ENCODE measurements at places on chromosomes 12 and 14. TPM values are rescaled to one million over a fixed set of nuclear protein-coding genes. Genes with fewer than 3 reads are reported as not detected.

Gene FOXJ2
- polyA plus RNA-seq: 5.7 TPM

Gene GLT8D2
- 119 TPM for polyA plus RNA-seq

Gene SOAT2
- polyA plus RNA-seq: not detected

DNA sequence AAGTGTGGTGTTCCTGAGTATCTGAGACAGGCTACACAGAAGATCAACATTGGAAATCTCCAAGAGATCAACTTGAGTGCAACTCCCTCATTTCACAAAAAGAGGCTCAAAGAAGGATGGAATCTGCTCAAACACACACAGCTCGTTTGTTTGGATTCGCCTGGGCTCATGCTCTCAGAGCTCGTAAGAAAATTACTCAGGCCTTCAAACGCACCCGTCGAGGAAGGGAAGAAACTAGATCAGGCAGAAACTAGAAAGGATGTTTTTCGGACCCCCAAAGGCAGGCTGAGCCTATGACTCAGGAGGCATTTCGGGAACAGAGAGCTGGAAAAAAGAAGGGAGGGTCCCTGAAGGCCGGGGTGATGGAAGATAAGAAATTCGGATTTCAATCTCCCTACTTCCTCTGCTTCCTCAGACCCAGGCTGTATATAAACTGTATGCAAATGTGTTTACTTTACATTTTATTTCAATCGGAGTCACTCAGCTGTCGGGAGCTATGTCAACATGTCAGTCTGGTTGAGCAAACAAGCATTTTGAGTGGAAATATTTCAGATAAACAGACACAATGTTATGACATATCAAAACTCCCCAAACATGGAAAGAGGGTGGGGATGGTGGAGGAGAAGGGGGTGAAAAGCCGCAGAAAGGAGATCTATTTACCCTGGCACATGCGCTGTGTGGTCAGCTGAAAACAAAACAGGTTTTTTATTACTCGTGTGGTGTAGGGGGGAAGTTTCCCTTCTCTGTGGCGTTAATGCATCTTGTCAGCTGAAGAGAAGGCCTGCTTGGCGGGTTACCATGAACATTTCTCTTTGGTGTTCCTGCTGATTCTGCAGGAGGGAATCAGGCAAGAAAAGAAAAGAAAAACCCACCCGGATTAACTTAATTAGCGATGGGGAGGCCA lies 129.1 kb upstream of the TBX3 start:
- peak; percentile 56 for DNase-seq

Gene RAD51B
- 7.6 TPM for polyA plus RNA-seq

Gene RIPK3
- polyA plus RNA-seq: 0.09 TPM

DNA sequence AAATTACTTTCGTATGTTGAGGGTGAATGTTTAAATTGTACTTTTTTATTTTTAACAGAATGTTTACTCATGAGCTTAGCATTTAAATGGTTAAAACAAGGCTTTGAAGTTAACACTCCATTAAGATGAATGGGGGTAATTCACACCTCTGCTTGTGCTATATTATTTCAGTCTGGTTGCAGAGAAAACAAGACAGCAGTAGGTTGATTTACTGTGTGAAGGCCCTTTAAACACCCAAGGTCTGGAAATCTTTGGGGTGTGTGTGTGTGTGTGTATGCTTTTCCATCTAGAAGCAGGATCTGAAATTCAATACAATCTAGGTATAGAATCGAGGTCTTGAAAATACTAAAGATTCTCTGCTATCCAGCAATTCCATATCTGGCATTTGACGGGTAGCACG lies 83.8 kb downstream of the SLC38A6 start:
- no peak for DNase-seq

- DNase-seq: no peak
Measured at GRCh38 chr12:1630827-1631591, 2.0 kb downstream of the WNT5B start.

Gene MBIP
- polyA plus RNA-seq: 25.6 TPM

DNA sequence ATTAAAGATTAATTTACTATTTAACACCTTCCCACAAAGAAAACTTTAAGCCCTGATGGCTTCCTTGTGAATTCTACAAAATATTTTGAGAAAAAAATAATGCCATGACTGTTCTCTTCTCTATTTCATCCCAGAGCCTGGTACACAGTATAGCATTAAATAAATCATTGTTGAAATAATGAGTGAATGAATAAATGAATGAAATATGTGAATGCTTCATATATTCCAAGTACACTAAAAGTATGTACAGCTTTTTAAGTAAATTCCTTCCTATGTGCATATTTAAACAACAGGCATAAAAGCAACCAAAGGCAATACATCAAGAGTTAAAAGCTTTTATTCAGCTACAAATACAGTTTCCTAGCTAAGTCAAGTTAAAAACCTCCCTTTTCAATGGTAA lies 144.9 kb upstream of the CCDC196 start:
- no peak for DNase-seq

DNA sequence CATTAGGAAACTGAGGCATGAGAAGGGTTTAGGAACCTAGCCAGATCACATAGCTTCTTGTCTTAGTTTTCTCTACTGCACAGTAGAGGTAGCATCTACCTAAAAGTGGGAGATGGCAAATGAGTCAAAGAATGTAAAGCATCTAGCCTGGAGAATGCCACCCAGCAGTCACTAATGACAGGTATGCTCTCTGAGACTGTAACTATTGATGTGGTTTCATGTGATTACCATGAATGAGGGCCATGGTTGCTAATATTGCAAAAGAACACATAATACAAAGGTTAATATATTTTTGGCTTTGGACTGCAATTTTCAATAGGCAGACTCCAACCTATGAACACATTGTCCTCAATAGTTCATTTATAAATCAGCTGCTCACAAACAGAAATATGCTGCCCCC lies 389.9 kb downstream of the GRIN2B start:
- no peak for DNase-seq

DNA sequence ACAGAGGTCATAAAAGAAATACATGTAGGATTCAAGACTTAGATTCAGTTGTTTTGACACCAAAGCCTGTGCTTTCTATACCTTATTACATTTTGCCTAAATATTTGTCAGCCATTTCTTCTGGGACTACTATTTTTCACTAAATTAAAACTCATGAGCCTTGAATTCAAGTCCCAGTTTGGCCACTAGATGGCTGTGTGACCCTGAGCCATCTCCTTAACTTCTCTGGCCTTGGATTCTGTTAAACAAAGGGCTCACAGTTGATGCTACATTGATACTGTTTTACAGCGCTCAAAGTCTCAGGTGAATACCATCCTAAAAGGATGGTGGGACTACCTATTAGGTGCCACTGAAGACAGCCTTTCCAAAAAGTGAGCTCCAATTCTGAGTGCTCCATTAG lies 39.6 kb upstream of the CCDC198 start:
- no peak for DNase-seq

DNA sequence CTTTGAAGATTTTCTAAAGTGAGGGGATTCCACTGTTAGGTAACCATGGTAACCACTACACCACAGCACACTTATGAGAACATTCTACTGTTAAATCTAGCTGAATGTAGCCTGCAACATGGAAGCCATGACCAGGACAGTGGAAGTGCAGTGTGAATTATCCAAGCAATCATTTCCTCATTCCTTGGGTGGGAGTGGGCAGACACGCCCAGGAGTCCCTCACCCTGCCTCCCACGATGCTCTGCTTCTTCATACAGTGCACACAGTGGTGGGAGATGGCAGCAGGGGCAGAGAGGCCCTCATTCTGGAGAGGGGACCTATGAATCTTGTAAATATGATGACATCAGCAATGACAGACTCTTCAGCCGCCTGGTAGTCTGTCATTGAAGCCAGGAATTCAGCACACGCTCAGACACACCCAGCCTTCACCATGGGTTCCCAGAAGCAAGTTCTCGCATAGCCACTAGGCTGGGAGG lies 70.1 kb upstream of the HOXC13 start:
- DNase-seq: no peak

- no peak for DNase-seq
Measured at GRCh38 chr14:76976240-76977005, 52.1 kb downstream of the IRF2BPL start.

Gene C14orf39
- 0.16 TPM for polyA plus RNA-seq

- no peak for DNase-seq
Measured at GRCh38 chr14:100020629-100021028, 44.6 kb upstream of the EVL start.

Gene TOMM20L
- not detected for polyA plus RNA-seq

- DNase-seq: no peak
Measured at GRCh38 chr14:39733741-39734140, 301.5 kb upstream of the FBXO33 start.

Gene RPS6KA5
- 1.1 TPM for polyA plus RNA-seq

- no peak for DNase-seq
Measured at GRCh38 chr14:88504602-88505001, 50.2 kb downstream of the PTPN21 start.

DNA sequence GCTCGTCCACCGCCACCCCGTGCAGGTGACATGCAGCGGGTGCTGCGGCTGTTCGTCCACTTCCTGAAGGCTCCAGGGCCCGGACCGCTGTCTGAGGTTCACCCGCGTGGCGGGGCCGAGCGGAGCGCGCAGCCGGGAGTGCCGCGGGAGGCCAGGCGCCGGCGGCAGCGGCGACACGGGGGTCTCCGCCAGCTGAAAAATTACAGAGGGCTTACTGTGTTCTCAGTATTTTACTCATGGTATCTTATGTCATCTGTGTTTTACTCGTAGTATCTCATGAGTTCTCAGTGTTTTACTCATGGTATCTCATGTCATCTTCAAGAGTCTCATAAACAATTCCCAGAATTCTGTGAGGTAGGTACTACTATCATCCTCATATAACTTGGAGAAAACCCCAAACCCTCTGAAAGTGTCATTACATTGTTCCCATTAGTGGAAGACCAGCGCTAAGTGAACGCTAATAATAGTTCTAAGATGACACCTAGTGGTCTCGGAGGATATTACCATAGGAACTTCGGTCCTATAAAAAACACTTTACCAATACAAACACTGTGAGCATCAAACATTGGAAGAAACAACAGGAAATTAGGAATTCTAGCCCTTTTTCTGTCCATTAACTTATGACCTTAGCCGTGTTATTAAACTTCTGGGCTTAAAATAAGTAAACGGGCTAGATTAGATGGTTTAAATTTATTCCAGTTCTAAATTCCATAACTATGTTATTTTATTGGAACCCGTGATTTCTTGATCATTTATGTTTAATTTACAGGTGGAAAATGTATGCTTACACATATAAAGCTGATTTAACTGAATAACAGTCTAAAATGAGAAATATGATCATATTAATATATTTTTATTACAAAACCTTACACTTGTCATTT lies 32.4 kb downstream of the AK7 start:
- DNase-seq: peak; percentile 46

Gene ABCD2
- not detected for polyA plus RNA-seq

- DNase-seq: no peak
Measured at GRCh38 chr12:13777374-13777773, 204.0 kb downstream of the GRIN2B start.

- DNase-seq: peak; percentile 87
Measured at GRCh38 chr14:31927348-31927832, 149.7 kb upstream of the ARHGAP5 start.

Gene LBHD2
- polyA plus RNA-seq: not detected

GRCh38 chr12:90970471-90970870 lies 15.5 kb upstream of the CCER1 start:
- DNase-seq: no peak

GRCh38 chr14:23551266-23552028 lies at the start of gene ZFHX2:
TSS of gene ZFHX2 (minus strand) at chr14:23551765. CDS start at chr14:23535325, 16,440 bp downstream.
- DNase-seq: no peak

DNA sequence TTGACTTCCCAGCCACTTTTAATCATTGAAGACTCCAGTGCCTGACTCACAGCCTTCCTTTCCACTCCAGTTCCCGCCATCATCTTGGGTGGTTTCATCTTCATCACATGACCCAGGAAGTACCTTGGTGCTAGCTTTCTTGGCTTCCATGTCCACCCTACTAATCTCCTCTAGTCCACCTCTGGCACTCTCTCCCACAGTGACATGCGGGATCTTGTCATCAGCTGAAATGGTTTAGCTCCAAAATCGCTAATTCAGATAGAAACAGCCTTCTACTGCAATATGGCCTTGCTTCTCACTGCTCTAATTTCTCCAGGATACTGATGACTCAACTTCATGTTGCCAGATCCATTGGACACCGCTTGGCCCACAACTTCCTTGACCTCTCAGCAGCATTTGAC lies 24.5 kb downstream of the WDR20 start:
- DNase-seq: no peak

Gene LRRC74A
- not detected for polyA plus RNA-seq

- peak; percentile 63 for DNase-seq
Measured at GRCh38 chr14:88551094-88551870, 3.5 kb downstream of the PTPN21 start.

DNA sequence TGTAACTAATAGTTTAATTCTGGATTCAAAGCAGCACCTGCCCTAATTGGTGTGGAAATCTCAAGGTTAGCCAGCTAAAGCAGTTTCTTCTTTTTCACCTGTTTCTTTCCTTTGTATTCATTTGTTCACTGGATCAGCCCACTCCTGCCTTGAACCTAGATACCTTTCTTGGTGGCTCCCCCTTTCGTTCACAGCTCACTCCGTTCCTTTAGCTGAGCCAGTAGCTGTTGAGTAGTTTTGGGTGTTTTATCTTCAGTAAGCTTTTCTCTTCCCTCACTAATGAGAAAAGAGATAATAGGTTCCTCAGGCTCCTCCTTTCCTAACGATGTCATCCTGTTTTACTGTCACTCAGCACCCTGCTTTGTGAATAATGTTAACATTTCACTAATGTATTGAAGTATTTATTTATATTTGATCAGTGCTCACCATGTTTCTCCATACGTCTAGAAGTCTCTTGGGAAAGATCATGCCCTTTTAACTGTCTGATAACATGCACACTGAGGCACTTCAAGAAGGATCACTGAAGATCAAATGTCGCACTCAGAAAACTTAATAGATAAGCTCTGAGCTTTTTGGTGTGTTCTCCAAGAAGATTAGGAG lies 121.1 kb downstream of the TGFB3 start:
- DNase-seq: no peak

DNA sequence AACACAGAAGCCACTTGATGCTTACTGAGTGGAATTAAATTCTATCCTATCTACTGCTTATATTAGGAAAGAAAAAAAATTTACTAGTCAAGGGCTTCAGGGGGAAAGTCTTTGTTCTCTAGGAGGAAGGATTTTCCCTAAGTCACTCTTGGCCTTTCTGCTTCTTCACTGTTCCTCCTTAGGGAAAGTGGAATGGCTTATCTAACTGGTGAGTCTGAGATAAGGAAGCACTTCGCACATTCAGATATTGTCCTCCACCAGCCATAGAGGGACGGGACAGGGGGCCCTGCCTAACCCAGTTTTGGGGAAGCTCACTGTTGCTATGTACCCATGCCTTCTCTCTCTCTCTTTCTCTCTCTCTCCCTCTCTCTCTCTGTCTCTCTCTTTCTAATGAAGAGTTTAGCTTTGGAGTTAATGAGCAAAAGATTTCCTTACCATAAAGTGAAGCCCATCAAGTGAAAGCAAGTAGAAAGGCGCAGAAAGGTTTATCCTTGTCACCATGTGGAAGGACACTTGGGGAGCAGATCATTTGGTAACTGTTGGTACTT lies 450.6 kb downstream of the ZFP36L1 start:
- no peak for DNase-seq

- DNase-seq: no peak
Measured at GRCh38 chr12:58804749-58805148, 115.6 kb downstream of the LRIG3 start.
